Activated CD4-positive, alpha-beta T cell treated with anti-CD3 and anti-CD28 coated beads for 36 hours (primary cell): ENCODE measurements at places on chromosomes 1 and 21.

- no peak overlapping the region for H3K4me3 ChIP-seq
- H3K36me3 ChIP-seq: peaks cover 5% of the 10 kb centered on the region
- no peak for DNase-seq
- no peak overlapping the region for H3K27ac ChIP-seq
- peaks cover 11% of the 10 kb centered on the region for H3K4me1 ChIP-seq
Measured at GRCh38 chr1:117631359-117632160, 25.7 kb downstream of the TENT5C start.

DNA sequence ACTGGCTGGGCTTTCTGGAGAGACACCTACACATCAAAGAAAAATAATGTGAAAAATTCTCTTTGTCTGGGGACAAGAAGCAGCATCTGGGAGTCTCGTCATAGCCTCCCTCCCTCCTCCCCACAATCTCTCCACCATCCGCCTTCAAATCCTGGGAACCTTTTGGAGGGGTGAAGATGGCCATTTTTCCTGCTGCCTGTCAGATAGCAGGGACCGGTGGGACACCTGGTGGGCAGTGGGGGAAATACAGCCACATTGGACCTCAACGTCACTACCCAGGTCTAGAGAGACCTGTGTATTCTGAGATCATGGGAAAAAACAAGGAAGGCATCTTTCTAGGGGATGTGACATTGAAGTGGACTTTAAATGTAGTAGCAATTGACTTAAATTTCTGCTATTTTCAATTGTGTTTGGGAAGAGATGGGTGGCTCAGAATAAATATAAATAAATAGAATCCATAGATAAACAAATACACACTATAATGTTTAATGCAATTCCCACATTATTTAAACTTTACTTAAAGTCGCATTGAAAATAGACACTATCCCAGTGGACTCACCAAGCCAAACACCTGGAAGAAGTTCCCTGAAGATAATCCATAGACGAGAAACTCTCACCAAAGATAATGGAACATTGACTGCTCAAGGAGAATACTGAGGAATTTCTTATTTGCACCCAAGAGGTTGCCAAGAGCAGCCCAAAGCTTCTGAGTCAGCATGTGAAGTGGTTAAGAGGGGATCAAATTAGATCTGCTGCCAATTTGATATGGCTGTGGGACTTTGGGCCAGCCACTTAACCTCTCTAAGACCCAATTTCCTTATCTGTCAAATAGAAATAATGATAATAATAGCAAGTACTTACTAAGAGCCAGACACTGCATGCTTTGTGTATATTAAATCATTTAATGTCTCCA is 147.6 kb upstream of the CAMK1G start:
- peak; percentile 71 for DNase-seq
- no peak overlapping the region for H3K4me3 ChIP-seq
- peaks cover 18% of the 10 kb centered on the region for H3K27me3 ChIP-seq
- H3K4me1 ChIP-seq: no peaks in the 10 kb centered on the region

- no peak for DNase-seq
- H3K27ac ChIP-seq: peak overlapping the region; percentile 85
- peak overlapping the region; percentile 51 for H3K4me3 ChIP-seq
- H3K4me1 ChIP-seq: peaks cover 92% of the 10 kb centered on the region
- H3K36me3 ChIP-seq: peaks cover 9% of the 10 kb centered on the region
- H3K27me3 ChIP-seq: peaks cover 10% of the 10 kb centered on the region
Measured at GRCh38 chr1:117660271-117660965, 54.6 kb downstream of the TENT5C start.

- H3K27ac ChIP-seq: no peak overlapping the region
- DNase-seq: no peak
- peaks cover 24% of the 10 kb centered on the region for H3K4me1 ChIP-seq
Measured at GRCh38 chr1:30823627-30823968, 66.0 kb upstream of the LAPTM5 start.

- no peak overlapping the region for H3K27ac ChIP-seq
- peaks cover 8% of the 10 kb centered on the region for H3K4me1 ChIP-seq
- H3K27me3 ChIP-seq: no peaks in the 10 kb centered on the region
Measured at GRCh38 chr1:246069581-246069980, 437.5 kb downstream of the SMYD3 start.

- peaks cover 22% of the 10 kb centered on the region for H3K4me1 ChIP-seq
- no peak for DNase-seq
- H3K27ac ChIP-seq: no peak overlapping the region
Measured at GRCh38 chr21:45713613-45714012, 70.1 kb downstream of the PCBP3 start.

DNA sequence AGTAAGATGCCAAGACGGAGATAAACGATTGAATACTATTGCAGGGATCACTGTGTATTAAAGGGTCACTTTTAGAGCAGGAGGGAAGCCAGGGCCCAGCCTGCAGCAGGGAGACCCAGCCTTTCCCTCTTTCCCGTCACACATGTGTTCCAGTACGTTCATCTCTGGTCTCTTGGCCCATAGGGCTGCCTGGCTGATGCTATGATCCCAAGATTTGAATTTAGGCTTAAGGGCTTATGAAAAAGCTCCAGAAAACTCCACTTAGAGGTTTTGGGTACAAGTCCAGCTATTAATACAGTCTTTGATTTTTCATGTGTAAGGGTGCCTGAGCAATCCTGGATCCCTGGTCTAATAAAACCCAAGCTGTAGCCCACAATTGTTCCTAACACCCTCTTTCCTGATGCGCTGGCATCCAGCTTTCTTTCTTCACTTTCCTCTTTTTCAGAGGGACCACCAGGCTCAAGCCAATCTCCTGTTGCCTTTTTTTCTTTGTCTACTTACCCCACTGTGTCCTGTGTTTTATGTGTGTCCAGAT is 359.6 kb upstream of the USP24 start:
- no peak overlapping the region for H3K4me3 ChIP-seq
- no peaks in the 10 kb centered on the region for H3K4me1 ChIP-seq
- H3K27me3 ChIP-seq: peaks cover 1% of the 10 kb centered on the region
- no peak overlapping the region for H3K27ac ChIP-seq

DNA sequence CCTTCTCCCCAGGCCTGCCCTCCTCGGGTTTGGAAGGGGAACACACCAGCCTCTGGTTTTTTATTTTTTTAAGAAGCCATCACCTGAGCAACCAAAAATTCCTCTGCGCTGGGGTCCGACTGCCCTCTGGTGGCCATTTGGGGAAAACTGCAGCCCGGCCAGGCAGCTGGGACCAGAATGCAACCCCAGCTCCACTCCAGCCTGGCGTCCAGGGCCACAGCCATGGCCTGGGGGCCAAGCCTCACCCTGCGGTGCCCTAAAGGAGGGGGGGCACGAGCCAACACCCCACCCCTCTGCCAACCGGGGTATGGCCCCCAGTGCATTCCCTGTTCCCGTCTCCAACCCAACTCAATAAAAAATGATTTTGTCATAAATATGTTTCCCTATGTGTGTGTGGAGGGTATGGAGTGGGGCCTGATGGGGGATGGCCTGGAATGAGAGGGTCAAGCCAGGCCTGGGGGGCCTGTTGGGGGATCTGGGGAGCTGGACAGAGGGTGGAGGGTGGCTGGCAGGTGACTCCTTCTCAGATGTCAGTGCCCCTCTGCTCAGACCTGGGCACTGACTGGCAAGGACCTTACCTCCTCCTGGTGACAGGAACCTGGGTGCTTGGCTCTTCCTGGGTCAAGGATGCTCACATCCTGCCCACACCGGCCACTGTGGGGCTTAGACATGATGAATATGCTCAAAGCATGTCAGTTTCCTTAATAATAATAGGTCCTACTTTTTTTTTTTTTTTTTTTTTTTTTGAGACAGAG is 3.2 kb downstream of the GPR3 start:
- no peak overlapping the region for H3K4me3 ChIP-seq
- H3K27me3 ChIP-seq: no peaks in the 10 kb centered on the region
- H3K27ac ChIP-seq: no peak overlapping the region
- H3K4me1 ChIP-seq: peaks cover 14% of the 10 kb centered on the region
- peak; percentile 89 for DNase-seq

DNA sequence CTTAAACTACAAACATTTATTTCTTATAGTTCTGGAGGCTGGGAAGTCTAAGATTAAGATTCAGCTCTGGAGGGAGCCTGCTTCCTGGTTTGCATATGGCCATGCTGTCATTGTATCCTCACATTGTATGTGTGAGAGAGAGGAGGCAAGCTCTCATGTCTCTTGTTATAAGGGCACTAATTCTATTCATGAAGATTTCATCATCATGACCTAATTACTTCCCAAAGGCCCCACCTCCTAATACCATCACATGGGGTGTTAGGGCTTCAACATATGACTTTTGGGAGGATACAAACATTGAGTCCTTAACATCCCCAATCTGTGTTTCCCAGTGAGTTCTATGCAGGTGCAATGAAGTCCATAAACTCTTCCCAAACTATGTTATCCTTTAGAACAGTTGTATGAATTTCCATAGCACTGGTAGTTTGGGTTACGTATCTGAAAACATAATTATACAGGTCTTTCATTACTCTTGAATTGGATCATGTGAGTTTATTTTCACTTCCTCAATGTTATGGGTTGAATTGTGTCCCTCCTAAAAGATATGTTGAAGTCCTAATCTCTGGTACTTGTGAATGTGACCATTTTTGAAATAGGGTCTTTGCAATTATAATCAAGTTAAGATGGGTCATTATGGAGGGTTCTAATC is 124.2 kb downstream of the RUNX1 start:
- H3K27ac ChIP-seq: peak overlapping the region; percentile 37
- no peaks in the 10 kb centered on the region for H3K27me3 ChIP-seq
- no peak for DNase-seq

- no peak for DNase-seq
- H3K4me3 ChIP-seq: no peak overlapping the region
- no peaks in the 10 kb centered on the region for H3K36me3 ChIP-seq
- peaks cover 38% of the 10 kb centered on the region for H3K4me1 ChIP-seq
Measured at GRCh38 chr1:107806902-107807301, 158.1 kb downstream of the VAV3 start.

DNA sequence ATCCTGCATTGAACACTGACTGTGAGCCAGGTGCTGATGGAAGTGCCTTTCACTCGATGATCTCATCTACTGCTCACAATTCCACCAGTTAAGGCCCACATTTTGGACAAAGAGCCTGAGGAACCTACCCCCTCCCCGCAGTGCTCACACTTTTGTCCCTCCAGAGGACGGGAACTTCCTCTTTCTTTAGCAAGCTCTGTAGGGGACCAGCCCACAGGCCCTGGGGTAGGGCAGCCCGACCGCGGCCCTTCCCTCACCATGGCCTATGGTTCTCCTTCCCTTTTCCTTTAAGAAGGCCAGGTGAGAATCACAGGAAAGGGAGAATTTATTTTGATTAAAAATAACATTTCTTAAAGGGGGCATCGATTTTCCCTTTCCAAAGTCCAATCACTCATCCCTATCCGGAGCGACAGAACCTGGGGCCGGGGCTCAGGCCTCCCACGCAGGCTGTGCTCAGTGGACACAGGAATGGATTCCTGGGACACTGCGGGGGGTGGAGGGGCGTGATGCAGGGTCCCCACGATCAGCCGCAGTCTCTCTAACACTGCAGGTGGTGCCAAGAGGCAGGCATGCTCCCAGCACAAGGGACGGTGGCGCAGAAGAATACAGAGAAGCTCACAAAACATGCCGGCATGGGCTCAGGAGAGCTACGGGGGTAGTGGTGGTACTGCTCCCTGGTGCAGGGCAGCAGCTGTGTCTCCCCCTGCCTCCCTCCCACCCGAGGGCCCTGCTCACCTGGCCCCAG is 8.9 kb upstream of the KCNE1 start:
- no peak overlapping the region for H3K4me3 ChIP-seq
- H3K27me3 ChIP-seq: no peaks in the 10 kb centered on the region
- peaks cover 30% of the 10 kb centered on the region for H3K4me1 ChIP-seq

DNA sequence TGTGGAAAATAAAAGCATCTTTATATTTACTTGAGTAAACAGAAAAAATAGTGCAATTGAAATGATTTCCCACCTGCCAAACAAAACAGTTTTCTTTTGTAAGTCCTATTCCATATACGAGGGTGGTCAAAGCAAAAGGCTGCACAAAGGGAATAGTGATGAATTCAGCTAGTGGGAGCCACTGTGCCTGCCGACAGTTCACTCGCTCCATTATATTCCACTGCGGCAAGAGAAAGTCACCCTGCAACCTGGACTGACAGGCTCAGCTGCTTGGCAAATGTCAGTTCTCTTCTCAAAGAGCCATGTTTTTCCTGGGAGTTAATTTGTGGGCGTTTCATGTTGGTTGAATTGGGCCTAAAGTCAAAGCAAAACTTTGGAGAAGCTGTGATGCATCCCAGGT is 145.4 kb downstream of the LMO4 start:
- no peak overlapping the region for H3K4me3 ChIP-seq
- H3K27me3 ChIP-seq: no peaks in the 10 kb centered on the region
- H3K27ac ChIP-seq: no peak overlapping the region
- no peak for DNase-seq
- no peaks in the 10 kb centered on the region for H3K36me3 ChIP-seq
- no peaks in the 10 kb centered on the region for H3K4me1 ChIP-seq

GRCh38 chr1:75482951-75483350 is 128.0 kb downstream of the SLC44A5 start:
- no peak for DNase-seq
- no peaks in the 10 kb centered on the region for H3K36me3 ChIP-seq
- H3K4me3 ChIP-seq: no peak overlapping the region
- H3K27me3 ChIP-seq: no peaks in the 10 kb centered on the region
- no peak overlapping the region for H3K27ac ChIP-seq

DNA sequence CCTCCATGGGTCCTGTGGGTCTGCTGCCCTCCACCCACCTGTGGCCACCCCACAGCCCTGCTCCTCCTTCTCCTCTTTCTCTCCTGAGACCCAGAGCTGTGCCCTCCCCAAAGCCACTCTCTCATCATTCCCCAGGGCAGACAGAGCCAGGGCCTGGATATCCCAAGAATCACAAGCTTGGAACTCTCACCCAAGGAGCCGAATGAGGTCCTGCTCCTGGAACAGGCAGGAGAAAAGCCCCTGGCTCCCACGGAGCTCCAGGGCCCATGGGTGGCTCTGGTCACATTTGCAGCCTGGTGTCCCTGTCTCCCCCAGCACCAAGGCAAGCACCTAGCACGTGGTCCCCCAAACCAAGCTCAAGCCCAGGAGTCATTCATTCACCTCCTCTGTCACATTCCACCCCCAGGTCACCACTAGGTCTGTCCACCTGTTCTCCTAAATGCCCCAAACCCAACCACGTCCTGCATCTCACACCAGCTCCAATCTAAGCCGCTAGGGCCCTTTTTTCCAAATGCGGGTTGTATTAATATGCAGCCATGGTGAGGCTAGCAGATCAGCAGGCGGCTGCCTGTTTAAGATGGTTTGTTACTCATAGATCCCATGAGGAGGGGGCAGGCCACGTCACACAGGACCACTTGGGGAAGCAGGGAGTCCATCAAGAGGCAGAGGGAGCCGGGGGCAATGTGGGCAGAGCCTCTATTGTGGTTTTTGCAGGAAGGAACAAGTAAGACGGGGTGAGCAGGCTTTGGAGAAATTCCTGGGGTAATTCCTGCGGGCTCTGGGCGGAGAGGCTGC is 215.5 kb upstream of the VAMP3 start:
- H3K27ac ChIP-seq: no peak overlapping the region
- DNase-seq: no peak
- no peaks in the 10 kb centered on the region for H3K36me3 ChIP-seq
- no peak overlapping the region for H3K4me3 ChIP-seq
- peaks cover 6% of the 10 kb centered on the region for H3K4me1 ChIP-seq
- H3K27me3 ChIP-seq: peaks cover 11% of the 10 kb centered on the region

GRCh38 chr1:64437453-64437852 is 32.5 kb upstream of the CACHD1 start:
- no peak for DNase-seq
- H3K27me3 ChIP-seq: no peaks in the 10 kb centered on the region
- H3K36me3 ChIP-seq: no peaks in the 10 kb centered on the region
- H3K4me1 ChIP-seq: no peaks in the 10 kb centered on the region
- no peak overlapping the region for H3K27ac ChIP-seq

- no peak overlapping the region for H3K27ac ChIP-seq
- H3K27me3 ChIP-seq: peaks cover 3% of the 10 kb centered on the region
- H3K4me3 ChIP-seq: no peak overlapping the region
Measured at GRCh38 chr1:202088206-202088605, 34.5 kb upstream of the GPR37L1 start.

GRCh38 chr1:47584249-47584648 is 146.4 kb downstream of the FOXD2 start:
- DNase-seq: no peak
- peaks cover 16% of the 10 kb centered on the region for H3K27me3 ChIP-seq
- no peak overlapping the region for H3K4me3 ChIP-seq
- no peaks in the 10 kb centered on the region for H3K36me3 ChIP-seq
- H3K4me1 ChIP-seq: no peaks in the 10 kb centered on the region
